H9 (cell line): ENCODE measurements at places on chromosomes 7 and 10.

GRCh38 chr7:99562832-99563231 is 4.4 kb downstream of the ZNF655 start:
- no peak for DNase-seq

DNA sequence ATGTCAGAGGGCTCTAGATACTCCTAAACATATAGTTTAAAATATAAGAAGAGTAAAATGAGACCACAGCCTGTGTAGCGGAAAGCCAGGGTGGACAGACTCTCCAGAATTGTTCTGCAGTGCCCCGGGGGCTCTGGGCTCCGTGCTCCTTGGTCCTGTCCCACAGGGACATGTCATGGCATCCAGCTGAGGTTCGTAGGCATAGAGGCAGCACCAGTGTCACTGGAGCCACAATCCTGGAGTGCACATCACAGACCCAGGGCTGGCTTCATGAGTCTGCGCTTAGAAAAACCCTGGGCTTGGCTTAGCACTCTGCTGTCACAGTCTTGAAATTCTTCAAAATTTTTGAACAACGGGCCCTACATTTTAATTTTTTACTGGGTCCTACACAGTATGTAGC is 280.4 kb upstream of the ZNF32 start:
- no peak for DNase-seq

GRCh38 chr10:80290474-80291220 is 1.2 kb upstream of the MAT1A start:
- no peak for DNase-seq

DNA sequence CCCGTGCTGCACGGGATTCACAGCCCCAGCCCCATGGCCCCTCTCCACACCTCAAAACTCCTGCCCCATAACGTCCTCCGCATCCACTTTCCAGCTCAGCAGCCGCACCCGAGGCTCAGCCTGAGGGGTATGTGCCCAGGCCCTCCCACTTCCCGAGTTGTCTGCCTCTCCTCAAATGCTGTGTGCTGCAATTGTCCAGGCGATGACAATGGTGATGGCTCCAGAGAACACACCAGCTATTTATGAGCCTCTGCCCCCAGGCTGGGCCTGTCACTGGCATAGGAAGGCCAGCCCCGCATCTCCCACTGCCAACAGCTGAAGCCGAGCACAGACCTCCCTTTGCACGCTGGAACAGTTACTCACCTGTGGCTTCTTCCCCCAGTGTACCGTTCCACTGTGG is 2.4 kb upstream of the LDB3 start:
- no peak for DNase-seq

- no peak for DNase-seq
These were observed 192.5 kb upstream of the POT1 start for GRCh38 chr7:125122173-125122572.

DNA sequence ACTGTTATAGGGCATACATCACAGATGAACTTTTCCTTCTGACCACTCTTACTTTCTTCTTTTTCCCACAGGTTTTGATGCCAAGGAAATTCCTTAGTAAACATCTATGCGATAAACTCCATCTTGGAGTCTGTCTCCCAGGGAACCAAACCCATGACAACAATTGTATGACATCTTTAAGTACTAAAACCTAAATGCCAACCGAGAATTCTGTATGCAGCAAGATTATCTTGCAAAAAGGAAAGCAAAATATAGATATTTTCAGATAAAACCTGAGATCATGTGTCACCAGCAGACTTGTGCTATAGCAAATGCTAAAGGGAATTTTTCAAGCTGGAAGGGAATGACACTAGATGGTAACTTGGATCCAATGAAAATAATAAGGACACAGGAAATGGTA is 22.0 kb upstream of the BEND7 start:
- no peak for DNase-seq

DNA sequence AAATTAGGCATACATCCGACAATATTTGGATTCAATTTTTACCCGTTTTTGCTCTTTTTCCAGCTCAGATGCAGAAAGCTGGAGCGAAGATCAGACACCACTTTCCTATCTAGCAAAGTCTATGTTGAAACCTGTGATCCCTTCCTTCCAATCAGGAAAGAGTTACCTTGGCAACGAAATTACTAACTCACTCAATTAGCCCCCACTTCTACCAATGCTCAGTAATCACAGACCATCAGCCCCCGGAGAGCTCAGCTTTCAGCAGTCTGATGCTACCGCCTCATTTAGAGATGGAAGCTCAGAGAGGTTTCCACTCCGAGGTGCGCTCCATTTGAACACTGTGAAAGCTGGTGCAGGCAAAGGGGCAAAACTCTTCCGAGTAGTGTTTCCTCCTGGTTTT is 6.7 kb downstream of the FRAT1 start:
- no peak for DNase-seq

GRCh38 chr10:5581670-5582566 is 57.2 kb downstream of the CALML3 start:
- DNase-seq = no peak

GRCh38 chr7:88276605-88277153 is 30.0 kb downstream of the STEAP4 start:
- no peak for DNase-seq

- DNase-seq = no peak
These were observed 105.7 kb upstream of the C10orf90 start for GRCh38 chr10:126776168-126776567.

- no peak for DNase-seq
These were observed 31.0 kb downstream of the PON3 start for GRCh38 chr7:95365151-95365550.

- DNase-seq = peak; percentile 57
These were observed 9.1 kb downstream of the ADCYAP1R1 start for GRCh38 chr7:31061185-31061584.

GRCh38 chr7:2199528-2199927 is 33.2 kb downstream of the MAD1L1 start:
- peak; percentile 20 for DNase-seq

DNA sequence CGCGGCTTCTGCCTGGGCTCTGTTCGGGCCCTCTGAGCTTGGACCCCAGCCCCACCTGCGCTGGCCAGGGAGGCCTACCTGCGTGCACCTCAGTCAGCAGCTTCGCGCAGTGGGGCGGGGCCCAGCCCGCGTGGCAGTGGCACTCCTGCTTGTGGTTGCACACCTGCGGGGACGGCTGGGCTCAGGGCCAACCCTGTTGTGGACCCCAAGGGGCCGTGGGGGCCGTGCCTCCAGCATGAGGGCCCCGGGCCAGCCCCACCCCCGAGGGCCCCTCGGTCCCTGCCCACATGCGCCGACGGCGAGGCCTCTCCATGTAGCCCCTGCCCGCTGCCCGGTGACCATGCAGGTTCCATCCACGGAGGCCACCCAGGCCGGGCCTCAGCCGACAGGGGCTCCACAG is 7.3 kb downstream of the ADAM8 start:
- no peak for DNase-seq

GRCh38 chr10:102729029-102730026 is 14.4 kb upstream of the WBP1L start:
- DNase-seq = peak; percentile 88

DNA sequence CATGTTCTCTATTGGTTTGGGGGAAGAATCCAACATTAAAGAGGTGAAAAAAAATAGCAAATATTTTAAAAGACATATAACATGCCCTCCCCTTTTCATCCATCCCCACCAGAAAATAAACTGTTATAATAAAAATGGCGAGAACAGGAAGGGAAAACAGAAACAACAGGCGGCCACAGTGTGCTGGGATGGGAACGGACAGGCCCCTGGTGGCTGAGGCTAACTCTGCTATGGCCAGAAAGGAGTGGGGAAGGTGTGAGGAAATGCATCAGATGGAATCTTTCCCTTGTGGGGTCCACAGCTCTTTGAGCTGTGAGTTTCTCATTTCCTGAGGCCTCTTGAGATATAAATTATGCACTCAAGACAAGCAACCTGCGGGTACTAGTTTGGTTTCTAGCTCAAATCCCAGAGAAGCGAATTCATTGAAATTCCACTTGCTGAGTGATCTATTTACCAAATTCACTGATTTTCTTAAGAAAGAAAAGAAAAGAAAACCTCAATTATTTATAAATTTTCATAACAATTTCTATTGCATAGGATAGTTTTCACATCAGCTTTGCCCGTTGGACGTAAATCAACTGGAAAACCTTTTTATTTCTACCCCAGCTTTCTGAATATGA is 139.5 kb downstream of the BMPER start:
- no peak for DNase-seq

DNA sequence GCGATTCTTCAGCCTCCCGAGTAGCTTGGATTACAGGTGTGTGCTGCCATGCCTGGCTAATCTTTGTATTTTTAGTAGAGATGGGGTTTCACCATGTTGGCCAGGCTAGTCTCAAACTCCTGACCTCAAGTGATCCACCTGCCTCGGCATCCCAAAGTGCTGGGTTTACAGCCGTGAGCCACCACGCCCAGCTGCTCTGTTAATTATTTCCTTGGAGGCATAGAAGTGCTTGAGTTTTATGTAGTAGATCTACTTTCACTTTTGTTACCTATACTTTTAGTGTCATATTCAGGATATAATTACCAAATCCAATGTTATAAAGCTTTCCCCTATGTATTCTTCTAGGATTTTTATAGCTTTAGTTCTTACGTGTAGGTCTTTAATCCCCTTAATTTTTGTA is 1093.0 kb downstream of the GATA3 start:
- DNase-seq = no peak

DNA sequence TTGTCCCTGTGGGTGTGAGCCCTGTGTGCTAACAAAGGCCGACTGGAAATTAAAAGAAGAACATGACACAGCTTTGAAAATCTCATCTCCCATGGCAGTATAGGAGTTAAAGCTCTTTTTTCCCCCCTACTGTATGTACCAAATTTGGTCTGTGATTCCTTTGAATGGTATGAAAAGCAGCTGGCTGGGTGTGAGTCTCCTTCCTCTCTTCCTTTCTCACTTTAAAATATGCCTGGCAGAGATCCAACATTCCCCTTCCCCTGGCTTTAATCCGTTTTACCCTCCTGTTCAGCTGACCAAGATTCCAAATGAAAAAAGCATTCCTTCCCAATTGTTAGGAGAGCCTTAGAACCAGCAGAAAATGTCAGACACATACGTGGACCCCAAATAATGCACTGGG is 225.0 kb upstream of the CELF2 start:
- no peak for DNase-seq

DNA sequence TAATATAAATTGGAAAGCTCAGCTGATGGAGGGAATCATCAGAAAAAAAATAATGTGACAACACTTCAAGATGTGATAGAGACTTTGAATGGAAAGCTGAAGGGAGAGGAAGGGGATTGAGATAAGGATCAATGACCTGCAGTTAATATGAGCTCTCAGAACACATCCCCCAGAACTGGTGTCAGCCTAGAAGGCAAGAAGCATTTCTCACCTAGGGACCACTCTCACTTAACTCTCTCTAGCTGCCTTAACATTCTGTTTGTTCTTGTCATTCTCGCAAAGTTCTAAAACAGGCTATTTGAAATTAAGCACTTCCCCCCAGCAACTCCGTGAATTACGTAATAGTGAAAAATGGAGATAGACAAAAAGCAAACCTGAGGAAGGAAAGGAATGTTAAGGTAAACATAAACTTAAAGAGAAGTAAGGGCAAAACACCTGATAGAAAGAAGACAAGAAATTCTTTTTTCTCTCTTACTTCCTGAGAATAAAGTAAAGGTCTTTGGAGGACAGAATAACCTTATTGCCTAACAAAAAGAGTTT is 1.2 kb upstream of the MPP7 start:
- DNase-seq = no peak

DNA sequence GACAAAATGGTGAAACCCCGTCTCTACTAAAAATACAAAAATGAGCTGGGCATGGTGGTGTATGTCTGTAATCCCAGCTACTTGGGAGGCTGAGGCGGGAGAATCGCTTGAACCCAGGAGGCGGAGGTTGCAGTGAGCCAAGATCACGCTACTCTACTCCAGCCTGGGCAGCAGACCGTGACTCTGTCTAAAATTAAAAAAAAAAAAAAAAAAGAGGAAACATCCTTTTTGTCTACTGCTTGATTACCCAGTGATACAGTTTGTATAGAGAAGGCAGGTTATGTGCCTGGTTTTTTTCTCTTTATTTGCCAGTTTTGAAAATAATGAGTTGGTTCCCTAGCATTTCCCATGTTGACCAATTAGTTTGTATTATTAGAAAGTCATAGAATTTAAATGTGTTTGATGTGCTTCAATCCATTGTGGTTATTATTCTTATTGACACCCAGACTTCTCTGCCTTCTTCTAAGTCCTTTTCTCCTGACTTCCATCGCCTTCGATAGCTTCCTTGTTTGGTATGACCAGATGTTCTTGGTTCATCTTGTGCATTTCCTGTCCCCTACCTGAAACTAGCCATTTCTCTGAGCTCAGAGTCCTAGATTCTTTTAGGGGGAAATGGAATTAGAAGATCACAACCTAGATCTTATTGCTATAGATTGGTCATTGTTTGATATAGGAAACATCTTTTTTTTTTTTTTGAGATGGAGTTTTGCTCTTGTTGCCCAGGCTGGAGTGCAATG is 43.2 kb downstream of the VKORC1L1 start:
- DNase-seq = no peak

DNA sequence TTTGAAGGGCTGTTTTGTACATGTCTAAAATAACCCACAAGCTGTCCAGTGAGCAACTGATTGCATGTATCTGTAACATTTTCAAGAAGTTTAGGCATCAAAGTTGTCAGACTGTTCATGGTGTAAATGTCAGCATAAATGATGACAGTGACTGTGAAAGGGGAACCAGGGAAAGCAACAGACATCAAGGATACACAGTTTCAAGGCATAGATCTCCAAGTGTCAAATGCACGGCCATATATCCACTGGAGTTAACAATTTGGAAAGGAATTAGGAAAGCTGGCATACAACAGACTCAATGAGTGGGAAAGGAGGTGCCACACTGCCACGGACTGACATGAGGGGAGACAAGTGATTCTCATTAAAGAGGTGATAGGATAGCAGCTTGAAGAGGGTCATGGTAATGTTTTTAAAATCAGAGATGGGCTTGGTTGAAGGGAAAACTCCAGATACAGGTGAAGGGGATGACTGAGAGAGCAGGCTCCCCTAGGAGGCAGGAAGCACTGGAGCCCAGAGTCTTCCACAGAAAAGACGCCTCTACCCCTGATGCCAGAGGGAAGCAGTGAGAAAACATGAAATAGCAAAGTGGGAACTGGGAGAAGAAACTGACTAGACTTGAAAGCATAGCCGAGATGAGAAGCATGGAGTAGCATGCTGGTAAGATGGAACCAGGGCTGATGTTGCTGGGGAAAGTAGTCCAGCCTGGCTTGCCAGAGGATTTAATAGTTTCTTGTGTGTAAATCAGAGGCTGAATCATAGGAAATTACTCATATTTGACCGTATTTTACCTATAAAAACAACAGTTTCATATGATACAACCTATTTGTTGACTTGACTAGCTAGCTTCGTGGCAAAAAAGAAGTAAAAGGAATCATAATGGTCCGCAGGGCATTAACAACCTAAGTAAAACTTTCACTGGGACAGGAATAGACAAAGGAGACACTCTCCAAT is 18.6 kb downstream of the NSMCE4A start:
- no peak for DNase-seq

GRCh38 chr7:98238976-98239375 is 13.1 kb downstream of the TECPR1 start:
- no peak for DNase-seq

DNA sequence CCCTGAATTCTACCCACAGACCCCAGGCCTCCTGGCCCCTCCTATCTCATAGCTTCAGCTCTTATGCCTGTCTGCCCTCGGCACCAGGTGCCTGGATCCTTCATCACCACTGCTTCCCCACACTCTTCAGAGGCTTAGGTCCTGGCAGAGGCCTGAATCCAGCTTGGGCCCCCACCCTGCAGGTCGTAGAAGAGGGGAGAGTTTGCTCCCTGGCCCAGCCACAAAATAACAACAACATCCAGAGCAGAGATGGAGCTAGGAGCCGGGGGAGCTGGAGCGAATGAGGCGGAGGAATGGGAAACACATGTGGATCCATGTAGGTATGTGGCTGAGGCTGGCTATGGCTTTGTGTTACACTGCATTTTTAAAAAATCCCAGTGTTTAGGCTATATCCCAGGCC is 7.8 kb upstream of the OPN4 start:
- DNase-seq = no peak
